ENCODE measurements at places on chromosomes 16 and 17.

- DNase-seq, result no peak
Measured at GRCh38 chr17:29740017-29740416, 117.3 kb upstream of the CORO6 start.

- no peak for DNase-seq
Measured at GRCh38 chr17:72273289-72274056, 152.7 kb downstream of the SOX9 start.

GRCh38 chr16:67013823-67014633, 14.9 kb upstream of the CBFB start:
- peak; percentile 52 for DNase-seq

DNA sequence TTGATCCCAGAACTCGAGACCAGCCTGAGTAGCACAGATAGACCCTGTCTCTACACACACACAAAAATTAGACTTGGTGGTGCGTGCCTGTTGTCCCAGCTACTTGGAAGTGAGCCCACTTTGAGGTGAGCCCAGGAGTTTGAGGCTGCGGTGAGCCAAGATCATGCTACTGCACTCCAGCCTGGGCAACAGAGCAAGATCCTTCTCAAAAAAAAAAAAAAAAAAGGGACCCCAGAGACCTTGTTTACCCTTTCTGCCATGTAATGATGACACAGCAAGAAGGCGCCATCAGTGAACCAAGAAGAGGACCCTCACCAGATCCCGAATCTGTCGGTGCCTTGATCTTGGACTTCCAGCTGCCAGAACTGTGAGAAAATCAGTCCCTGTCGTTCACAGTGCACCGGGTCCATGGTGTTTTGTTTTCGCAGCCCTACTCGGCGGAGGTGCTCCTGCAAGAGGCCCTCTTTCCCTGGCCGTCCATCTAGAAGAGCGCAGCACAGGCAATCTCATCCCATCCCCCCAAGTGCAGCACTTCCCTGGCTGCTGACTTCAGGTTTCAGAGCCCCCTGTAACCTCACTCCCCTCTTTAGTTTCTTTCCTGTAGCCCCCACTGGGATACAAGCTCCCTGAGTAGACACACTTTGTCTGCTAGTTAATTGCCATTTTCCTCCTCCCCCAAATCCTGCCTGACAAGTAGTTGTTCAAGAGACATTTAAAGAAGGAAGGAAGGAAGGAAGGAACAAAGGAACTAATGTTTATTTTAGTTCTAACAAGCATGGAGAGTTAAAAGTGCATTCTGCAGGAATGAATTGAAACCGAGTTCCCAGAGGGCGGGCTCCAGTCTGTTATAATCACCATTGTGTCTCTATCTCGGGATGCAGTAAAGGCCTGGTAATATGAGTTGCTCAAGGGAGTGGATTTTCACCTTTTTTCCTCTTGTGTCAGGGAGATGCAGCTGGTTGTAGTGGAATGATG, 115.3 kb downstream of the SNX29 start:
- DNase-seq, result no peak

DNA sequence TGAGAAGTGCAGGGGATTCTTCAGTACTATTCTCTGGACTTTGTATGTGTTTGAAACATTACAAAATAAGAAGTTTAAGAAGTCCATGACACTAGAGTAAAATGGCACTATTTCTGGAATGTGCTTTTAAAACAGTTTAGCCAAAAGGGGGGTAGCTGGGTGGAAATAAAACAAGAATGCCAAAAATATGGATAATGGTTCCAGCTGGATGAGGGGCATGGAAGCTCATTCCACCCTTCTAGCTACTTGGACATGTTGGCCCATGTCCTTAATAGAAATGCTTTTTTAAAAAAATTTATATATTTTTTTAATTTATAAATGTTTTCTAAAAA, 13.1 kb downstream of the ZC3H7A start:
- no peak for DNase-seq

- no peak for DNase-seq
Measured at GRCh38 chr17:55259684-55260111, 5.1 kb upstream of the HLF start.

DNA sequence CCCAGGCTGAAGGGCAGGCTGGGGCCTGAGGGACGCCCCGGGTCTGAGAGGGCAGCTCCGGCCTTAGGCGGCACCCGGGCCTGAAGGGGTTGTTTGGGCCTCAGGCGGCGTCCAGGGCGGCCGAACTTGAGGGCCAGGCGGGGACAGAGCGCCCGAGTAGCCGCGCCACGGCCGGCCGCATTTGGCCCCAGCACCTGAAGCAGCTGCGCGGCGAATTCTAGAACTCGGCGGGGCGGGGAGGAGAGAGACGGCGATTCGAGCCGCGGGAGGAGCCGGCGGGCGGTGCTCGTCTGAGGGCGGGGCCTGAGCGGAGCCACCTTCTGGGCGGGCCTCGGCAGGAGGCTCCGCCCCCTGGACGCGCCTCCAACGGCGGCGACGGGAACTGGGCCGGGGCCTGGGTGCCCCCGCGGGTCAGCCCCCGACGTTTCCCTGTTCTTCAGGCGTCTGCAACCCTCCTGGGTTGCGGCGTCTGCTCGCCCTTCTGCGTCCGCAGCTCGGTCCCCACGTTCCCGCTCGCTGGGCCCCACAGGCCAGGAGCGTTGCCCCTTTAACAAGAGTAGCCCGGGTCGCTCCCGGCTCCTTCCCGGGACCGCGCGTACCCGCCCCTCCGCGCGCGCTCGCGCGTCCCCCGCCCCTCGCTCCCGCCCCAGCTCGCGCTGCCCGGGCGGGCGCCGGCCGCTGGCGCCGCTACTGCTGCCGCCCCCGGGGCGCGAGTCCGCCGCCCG, at the start of the genes INCA1 and KIF1C:
Gene INCA1 (minus strand): TSS at position 221 of the 725 bp plus-strand sequence. CDS start 3,085 bp downstream, outside the sequence.
Gene KIF1C (plus strand): TSS at position 649 of the 725 bp plus-strand sequence. CDS start 2,297 bp downstream, outside the sequence.
- DNase-seq, result peak; percentile 72

All from stimulated activated CD8-positive, alpha-beta memory T cell treated with anti-CD3 and anti-CD28 coated beads, Interleukin-7, amount 100 ng/mL, for 24 hours (primary cell).